ENCODE measurements at places on chromosomes 3 and 15.
A peak's percentile ranks its signal among the peaks of the same experiment; 100 is the strongest.

DNA sequence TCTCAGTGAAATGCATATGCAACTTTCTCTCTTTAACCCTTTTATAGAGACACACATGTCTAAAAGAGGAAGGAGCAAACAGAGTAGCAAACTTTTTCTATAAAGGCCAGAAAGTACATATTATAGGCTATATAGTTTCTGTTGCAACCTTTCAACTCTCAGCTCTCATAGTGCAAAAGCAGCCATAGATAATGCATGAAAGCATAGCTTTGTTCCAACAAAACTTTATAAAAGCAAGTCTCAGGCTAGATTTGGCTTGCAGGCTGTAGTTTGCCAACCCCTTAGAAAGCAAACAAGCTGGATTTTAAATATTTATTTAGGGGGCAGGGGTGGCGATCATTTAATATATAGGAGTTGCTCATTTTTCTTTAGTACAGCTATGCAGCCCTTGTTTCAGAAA is 193.1 kb upstream of the LRRFIP2 start:
- DNase-seq = no peak

- DNase-seq = no peak
These were observed 62.9 kb upstream of the TRPC1 start for GRCh38 chr3:142660893-142661292.

DNA sequence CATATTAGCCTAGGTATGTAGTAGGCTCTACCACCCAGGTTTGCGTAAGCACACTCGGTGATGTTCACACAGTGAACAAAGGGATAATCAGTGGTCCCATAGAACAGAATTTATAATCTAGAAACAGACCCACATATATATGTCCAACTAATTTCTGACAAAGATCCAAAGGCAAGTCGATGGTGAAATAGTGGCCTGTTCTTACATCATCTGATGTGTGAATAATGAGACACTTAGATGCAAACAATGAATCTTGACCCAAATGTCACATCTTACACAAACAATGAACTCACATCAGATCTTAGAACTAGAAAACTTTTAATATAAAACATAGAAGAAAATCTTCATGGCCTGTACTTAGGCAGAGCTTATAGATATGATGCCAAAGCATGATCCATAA is 17.6 kb upstream of the TM2D3 start:
- no peak for DNase-seq

DNA sequence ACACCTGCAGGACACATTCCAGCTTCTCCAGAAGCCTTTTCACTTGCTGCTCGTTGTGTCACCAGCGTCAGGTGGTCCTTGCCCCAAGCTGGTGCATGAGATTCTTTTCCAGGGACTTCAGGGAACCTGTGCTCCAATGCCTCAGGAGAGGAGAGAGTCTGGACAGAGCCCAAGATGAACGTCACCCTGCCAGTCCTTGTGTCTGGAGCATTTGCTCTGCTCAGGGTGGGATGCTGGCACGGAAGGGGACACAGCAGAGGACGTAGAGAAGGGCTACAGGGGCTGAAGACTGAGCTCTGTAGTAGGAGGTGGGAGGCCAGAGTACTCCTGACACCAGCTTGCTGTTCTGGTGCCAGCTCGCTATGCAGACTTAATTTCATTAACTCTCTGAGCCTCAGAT is 262.1 kb downstream of the XXYLT1 start:
- DNase-seq = no peak

- DNase-seq = no peak
These were observed 61.1 kb upstream of the TMCO5A start for GRCh38 chr15:37873336-37873735.

GRCh38 chr3:133928903-133929607 is 33.4 kb upstream of the RAB6B start:
- DNase-seq = no peak

DNA sequence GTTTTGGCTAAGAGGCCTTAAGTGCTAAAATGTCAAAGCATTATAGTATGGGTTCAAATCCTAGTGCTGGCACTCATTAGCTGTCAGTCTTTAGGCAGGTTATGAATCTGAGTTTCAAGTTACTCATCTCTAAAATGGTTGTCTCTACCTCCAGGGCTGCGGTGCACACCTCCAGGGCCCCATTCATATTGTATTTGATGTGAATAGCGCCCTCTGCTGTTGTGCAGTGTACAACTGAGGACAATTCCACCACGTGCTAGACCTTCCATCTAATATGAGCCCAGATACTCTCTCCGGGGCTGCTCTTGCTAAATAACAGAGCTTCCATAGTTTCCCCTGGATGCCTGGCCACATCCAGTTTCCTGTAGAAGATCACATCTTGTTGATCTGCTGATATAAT is 54.3 kb downstream of the OXNAD1 start:
- no peak for DNase-seq

- DNase-seq = no peak
These were observed 945 bp downstream of the VIPR1 start for GRCh38 chr3:42503251-42503924.

DNA sequence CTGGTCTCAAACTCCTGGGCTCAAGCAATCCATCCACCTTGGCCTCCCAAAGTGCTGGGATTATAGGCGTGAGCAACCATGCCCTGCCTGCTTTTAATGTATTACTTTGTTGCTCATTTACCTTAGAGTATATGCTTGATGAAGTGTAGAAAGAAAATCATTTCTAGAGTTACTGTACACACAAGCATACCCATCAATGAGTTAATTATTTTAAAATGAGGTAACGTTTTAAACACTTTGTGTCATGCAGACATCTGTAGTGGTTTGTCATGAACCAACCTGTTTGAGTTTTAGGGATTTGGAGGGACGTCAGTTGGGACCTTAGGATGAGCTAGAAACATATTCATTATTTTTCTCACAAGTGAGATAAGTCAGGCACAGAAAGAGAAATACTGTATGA is 332.4 kb upstream of the IGF1R start:
- no peak for DNase-seq

DNA sequence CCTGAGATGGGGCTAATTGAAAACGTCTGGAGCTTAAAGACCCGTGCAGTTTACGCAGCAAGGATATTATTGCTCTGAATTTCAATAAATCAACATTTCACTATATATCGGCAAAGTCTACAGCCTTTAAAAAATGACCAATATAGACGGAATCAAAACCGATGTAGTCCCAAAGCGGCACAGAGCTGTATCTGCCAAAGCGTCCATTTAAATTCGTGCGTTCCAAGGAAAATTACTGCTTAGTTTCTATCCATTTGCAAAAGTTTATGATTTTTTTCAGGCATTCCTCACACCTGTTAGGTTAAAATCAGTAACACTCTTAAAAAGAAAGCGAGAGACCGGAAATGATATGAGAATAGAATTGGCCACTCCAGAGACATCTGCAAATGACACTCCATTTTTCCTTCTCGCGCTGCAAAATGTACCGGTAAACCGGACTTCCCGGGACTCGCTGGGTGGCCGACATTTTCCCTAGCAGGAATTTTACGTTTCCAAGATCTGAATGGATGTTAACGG is 777 bp upstream of the EIF4A2 start:
- no peak for DNase-seq

GRCh38 chr3:130260918-130261317 is 84.6 kb upstream of the COL6A5 start:
- no peak for DNase-seq

- no peak for DNase-seq
These were observed 21.4 kb upstream of the MUC20 start for GRCh38 chr3:195699388-195699771.

DNA sequence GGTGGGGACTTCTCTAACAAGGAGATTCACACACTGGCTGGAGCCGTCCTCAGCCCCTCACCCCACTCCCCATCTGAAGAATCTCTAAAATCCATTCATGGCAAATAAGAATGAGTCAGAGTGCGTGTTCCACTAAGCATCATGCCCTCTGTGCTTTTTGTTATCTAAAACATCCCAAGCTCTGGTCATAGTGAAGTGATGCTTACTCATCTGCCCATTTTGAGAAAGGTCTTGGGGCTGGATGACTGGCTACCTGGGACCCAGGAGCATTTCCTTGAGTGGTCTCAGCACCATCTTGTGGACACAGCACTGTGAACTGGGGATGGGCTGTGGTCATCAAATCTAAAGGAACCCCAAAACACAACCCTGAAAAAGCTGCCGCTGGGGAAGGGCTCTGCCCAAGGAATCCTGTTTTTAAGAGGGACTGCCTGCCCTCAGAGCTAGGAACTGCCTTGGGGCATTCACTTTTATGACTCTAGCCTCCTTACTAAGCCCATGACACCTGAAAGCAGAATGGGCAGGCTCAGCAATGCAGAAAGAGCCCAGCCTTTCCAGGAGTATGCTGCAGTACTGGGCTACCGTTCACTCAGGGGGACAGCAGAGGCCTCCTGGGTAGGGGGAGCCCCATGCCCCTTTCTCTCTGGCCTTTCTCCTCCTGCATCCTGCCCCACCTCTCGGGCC is 53.5 kb downstream of the ZBTB38 start:
- no peak for DNase-seq

- no peak for DNase-seq
These were observed 668.4 kb downstream of the MECOM start for GRCh38 chr3:168995129-168995528.

GRCh38 chr3:112847692-112848091 is 1.0 kb upstream of the CD200R1L start:
- no peak for DNase-seq

GRCh38 chr3:128404276-128405068 is 62.2 kb downstream of the DNAJB8 start:
- DNase-seq = no peak

DNA sequence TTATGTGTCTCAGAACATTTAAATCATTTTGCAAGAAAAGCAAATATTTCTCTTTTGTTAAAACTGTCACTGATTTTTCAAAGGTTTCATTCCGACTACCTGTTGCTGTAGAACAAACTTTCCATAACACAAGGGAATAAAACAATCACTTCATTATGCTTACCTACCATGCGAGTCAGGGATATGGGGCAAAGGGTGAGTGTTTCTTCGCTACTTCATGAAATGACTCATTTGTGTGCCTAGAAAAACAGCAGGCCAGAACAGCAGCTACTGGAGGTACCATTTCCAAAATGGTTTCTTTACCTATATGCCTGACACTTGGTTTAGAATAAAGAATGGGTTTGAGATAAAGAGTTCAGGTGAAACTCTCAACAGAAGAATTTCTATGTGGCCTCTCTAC is 712.5 kb downstream of the PLOD2 start:
- DNase-seq = no peak

DNA sequence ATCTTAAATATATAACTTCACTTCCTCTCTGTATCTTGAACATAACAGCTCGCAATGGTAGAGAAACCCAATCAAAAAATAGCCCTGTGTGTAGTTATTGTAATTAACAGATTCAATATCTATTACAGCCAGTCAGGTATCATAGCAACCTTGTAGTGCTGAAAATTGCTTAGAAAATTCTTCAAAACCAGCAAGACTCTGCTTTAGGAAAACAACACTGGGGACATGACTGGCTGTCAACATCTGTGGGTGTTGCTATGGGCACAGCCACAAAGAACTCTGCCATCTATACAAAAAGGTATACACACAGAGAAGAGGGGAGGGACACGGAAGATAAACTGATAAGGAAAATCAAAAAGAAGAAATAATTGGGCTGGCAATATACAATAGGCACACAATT is 101.2 kb downstream of the WDR72 start:
- peak; percentile 30 for DNase-seq

- DNase-seq = no peak
These were observed 84.2 kb upstream of the LRTM1 start for GRCh38 chr3:55012091-55012490.

All from NCI-H1417 (cell line).